ENCODE measurements at places on chromosomes 1 and 21.

DNA sequence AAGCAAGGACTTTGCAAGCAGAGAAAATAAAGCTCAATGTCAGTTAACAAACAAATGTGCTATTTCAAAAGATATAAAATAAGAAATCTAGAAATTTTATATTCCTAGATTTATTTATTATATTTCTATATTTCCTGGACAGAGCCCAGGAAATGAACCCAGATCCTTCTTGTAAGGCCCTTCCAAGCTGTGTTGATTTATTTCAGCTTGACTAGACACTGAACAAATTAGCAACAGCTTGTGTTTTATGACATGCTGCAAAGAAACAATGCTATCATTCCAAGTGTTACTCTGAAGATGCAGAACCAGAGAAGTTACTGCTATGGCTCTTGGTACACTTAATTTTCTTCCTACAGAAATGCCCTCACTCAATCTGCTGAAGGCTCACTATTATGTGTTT lies 6.2 kb downstream of the TGFBR3 start:
- DNase-seq, result no peak

GRCh38 chr1:206776229-206776628 lies 3.9 kb upstream of the IL10 start:
- DNase-seq, result no peak

DNA sequence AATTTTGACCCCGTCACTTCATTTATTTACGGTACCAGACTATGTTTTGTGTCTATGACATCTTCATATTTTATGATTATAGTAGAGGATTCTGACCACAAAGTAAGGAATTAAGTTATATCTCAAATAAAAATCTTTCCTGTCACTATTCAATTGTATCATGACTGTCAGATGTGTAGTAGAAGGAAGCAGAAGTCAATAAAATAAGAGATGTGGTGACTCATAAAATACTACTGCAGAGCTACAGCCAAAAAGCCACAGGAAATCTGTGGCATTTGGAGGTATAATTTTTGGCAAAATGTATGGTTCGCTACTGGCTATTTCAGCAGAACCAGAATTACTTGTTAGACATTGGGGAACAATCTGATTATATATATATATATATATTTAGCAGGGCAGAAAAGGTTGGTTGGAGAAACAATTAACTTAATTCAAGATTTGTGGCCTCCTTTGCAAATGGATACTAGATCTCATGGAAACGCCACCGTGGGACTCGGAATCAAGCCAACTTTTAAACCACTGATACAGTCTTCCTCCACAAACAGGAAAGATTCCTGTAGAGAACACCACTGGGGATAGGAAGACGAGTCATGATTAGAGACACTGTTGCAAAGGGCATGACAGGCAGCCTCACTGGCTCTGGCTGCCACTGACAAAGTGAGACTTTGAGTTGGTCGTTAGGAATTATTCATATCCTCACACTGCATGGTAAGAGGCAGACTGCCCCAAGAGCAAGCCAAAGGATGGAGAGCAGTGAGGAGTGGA lies 5.1 kb downstream of the FCRL2 start:
- DNase-seq, result peak; percentile 65

- peak; percentile 68 for DNase-seq
Observed at GRCh38 chr21:45098867-45099266, 24.5 kb downstream of the ADARB1 start.

DNA sequence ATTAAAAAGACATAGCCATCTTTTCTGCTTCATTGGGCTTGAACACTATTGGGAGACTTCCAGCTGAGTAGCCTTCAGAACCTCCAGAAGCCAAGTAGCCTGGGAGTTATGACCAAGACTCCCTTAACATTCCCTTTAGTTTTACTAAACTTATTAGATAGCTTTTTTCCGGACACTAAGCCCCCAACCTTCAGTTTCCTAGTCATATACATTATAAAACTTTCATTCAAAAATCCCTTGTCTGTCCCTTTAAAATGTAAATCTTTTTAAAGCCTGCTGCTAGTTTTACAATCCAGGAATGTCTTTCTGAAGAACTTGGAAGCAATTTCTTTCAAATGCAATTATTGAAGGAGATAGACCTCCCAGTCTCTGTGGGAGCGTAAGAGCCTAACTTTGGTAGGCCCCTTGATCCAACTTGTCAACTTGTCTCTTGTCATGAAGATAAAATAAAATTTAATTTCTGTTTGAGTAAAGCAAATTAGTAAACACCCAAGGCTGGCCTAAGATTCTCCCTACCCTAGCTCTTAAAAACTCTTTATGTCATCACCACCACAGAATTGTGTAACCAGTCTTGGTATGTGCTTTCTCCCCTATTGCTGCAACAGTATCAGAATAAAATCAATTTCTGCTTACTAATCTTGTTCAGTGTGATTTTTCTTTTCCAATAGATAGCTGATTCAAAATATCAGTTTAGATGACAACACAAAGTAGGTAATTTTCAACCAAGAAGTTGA lies 796.2 kb downstream of the PLA2G4A start:
- no peak for DNase-seq

All from hematopoietic multipotent progenitor cell treated with erythropoietin and hydrocortisone succinate and interleukin-3 and kit ligand, for 4 days (in vitro differentiated cells).